ENCODE measurements at places on chromosomes 3 and 15. TPM values are rescaled to one million over a fixed set of nuclear protein-coding genes. Genes with fewer than 3 reads are reported as not detected.

The ZNF385D gene
- total RNA-seq = 30.9 TPM

The PP2D1 gene
- total RNA-seq = not detected

The MYO5C gene
- total RNA-seq = 70.1 TPM

The RLBP1 gene
- total RNA-seq = not detected

The HACD3 gene
- 36.2 TPM for total RNA-seq

The MRPS11 gene
- total RNA-seq = 31.2 TPM

The RSRC1 gene
- total RNA-seq = 22.8 TPM

The SRGAP3 gene
- 32.8 TPM for total RNA-seq

The TTBK2 gene
- 16.0 TPM for total RNA-seq

The CDHR4 gene
- 27.0 TPM for total RNA-seq

The LRRIQ4 gene
- not detected for total RNA-seq

The ATP2B2 gene
- not detected for total RNA-seq

The CYP11A1 gene
- 0.97 TPM for total RNA-seq

The SLC28A2 gene
- total RNA-seq = 1.5 TPM

The AHSG gene
- total RNA-seq = 0.92 TPM

The SLC12A8 gene
- total RNA-seq = 5.9 TPM

The HCLS1 gene
- 108 TPM for total RNA-seq

The MIX23 gene
- total RNA-seq = 17.8 TPM

The CCR1 gene
- 9.7 TPM for total RNA-seq

The IL17RC gene
- total RNA-seq = 35.4 TPM

The CHRNA3 gene
- 0.06 TPM for total RNA-seq

The CCR3 gene
- 0.88 TPM for total RNA-seq

The UBE2E2 gene
- total RNA-seq = 87.5 TPM

The ARNT2 gene
- total RNA-seq = 4.5 TPM

The ANKUB1 gene
- 6.7 TPM for total RNA-seq
